ENCODE measurements at places on chromosomes 4 and X.

- no peak for DNase-seq
These were observed 95.6 kb downstream of the MID1IP1 start for GRCh38 chrX:38896724-38897298.

- DNase-seq: no peak
These were observed 142.5 kb upstream of the MAB21L2 start for GRCh38 chr4:150439451-150439933.

DNA sequence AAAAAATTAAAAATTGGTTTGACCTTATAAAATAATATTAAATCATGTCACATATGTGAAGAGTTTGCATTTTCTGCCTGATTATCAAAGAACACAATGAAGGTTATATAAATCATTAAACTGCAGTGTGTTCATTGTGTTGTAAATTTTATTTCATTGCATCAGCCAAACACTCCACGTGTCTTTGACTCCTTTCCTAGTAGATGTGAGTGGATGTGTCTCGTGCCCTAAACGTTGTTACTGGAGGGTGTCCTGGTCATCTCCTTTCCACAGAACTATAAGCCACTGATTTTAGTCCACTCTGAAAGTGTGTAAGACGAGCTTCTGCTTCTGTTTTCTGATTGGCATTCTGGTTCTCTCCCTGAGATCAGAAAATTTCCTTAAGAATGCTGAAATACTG lies 127.3 kb downstream of the NDST4 start:
- no peak for DNase-seq

GRCh38 chr4:139469869-139470268 lies 15.9 kb downstream of the RAB33B start:
- no peak for DNase-seq

DNA sequence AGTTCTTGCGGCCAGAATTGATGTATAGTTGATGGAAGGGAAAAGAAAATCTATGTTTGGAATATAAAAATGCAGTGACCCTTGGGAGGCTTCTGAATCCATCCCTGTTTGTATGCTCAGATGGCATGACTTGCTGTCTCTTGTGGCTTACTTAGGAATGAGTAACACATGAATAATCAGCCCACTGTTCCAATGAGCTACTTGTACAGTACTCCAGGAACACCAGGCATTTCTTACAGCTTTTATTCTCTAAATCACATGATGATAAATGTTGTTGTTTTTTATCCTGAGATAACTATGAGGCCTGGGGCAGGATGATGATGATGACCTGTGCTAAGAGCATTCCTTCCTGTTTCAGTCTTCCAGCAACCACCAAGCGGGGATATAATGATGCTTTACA lies 18.9 kb downstream of the TMPRSS11E start:
- DNase-seq: no peak

- DNase-seq: no peak
These were observed 8.1 kb downstream of the SH3BP2 start for GRCh38 chr4:2800691-2801596.

DNA sequence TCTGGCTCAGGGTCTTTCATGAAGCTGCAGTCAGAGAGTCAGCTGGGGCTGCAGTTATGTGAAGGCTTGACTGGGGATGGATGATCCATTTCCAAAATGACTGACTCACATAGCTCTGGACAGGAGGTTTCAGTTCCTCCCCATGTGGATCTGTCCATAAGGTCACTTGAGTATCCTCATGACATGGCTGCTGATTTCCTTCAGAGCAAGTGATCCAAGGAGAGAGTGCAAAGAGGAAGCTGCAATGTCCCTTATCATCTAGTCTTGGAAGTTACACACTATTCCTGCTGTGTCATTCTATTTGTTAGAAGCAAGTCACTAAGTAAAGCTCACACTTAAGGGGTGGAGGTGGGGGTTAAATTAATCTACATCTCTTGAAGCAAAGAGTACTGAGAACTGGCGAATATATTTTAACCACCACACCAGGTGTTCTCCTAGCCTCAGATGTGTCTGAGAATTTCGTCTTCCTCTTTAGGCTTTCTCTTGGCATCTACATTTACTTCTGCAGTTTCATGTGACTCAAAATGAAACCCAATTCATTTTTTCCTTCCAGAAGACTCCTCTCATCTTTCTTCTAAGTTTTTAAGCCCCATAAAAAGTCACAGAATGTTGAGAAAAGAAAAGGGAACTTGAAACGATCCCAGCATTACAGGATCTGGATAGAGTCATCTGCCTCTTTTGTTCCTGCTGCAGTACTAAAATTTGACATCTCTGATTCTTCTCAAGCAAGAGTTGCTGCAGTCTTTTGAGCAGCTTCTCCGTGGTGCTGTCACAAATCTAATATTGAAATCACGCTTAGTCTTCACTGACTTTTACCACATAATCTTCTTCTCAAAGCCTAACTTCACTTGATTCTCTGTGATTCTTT lies 3.8 kb upstream of the GRPR start:
- no peak for DNase-seq

DNA sequence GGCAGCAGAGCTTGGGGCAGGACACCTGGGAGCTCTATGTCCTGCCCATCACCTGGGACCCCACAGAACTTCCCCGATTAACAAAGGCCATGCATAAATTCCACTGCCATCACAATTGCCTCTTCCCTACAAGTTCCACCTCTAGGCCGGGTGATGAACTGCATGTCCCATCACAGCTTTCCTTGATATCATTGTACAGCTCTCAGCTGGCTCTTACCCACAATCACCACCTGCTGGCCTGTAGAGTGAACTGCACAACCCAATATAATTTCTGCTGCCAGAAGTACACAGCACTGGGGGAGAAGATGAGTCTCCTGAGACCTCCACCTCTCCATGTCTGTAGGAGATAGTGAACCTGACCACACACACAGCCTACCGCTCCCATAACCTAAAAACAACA lies 285.0 kb upstream of the AADAT start:
- DNase-seq: no peak

DNA sequence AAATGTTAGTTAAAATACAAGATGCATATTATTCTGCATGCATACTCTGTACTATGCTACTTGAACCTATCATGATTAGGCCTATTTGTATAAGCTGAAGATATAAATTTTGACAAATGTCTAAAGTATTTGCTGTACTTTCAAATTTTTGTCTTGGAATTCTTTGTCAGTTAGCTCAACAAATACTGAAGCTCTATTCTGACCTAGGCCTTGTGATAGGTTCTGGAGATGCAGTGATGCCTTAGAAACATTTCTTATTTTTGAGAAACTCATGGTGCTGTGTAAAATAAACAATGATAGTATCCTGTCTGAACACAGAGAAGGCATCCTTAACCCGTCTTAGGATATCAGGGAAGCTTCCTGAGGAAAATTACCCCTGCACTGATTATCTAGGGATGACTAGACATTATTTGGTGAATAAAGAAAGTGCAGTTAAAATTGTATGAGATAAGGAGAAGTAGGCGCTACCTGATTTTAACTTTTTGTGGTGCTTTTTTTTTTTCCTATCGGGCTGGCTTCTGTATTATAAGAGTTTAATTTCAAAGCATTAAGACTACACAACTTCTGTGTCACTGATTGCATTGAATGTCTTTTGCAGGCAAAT lies 43.4 kb downstream of the MOB1B start:
- no peak for DNase-seq

DNA sequence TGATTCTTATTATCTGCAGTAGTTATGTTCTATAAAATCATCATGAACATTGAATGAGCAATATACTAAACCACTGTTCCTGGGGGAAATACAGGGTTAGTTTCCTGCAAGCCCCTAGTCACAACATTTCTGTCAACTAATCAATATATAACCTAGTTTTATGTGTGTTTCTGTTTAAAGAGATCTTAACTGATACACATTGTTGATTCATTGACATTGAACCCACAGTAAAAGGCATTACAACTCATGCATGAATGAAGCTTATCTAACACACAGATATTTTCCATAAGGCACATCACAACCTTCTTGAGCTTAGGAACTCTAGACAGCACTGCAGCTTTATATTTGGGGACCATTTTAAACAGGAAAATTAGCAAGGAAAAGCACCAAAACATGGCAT lies 134.2 kb downstream of the CAMK2D start:
- DNase-seq: no peak

Data from effector memory CD4-positive, alpha-beta T cell (primary cell).